ENCODE measurements at places on chromosomes 4 and X. TPM values are rescaled to one million over a fixed set of nuclear protein-coding genes. Genes with fewer than 3 reads are reported as not detected.

DNA sequence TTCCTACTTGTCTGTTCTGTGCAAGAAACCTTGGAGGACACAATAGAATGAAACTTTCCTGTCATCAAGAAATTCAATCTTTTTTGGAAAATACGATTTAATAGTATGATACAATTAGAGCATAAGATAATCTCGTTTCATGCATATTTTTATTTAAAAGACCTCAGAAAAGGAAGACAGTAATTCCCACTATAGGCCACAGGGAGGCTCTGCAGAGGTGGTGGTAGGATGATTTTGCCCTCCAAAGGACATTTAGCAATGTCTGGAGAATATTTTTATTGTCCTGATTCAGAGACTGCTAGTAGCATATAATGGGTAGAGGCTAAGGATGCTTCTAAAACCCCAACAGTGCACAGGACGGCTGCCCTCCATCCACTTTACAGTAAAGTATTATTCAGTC lies 68.7 kb downstream of the PAK3 start:
- no peak for DNase-seq

The SOX3 gene
- polyA plus RNA-seq: 0.04 TPM

DNA sequence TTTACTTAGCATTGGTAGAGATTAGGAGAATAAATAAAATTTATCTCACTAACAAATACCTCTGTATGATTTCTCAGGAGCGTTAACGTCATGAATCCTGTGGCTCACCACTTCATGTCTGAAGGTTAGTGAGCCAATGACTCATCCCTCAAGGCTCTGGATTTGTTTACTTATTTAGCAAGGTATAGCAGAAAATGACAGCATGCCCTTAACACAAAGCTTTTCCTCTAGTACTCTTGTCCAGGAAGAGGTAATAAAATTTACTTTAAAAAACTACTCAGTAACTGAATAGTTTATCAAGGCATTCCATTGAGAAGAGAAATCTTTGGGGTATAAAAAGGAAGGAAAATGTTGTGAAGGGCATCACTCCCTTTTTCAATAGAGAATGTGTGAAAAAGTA lies 823.8 kb downstream of the CCSER1 start:
- no peak for DNase-seq

The STBD1 gene
- polyA plus RNA-seq: 4.2 TPM

GRCh38 chr4:107509615-107510014 lies 210.4 kb downstream of the PAPSS1 start:
- DNase-seq: no peak

The EXOSC9 gene
- 19.6 TPM for polyA plus RNA-seq

GRCh38 chrX:49879656-49880277 lies 483 bp downstream of the USP27X start:
- DNase-seq: no peak

The N4BP2 gene
- 4.1 TPM for polyA plus RNA-seq

DNA sequence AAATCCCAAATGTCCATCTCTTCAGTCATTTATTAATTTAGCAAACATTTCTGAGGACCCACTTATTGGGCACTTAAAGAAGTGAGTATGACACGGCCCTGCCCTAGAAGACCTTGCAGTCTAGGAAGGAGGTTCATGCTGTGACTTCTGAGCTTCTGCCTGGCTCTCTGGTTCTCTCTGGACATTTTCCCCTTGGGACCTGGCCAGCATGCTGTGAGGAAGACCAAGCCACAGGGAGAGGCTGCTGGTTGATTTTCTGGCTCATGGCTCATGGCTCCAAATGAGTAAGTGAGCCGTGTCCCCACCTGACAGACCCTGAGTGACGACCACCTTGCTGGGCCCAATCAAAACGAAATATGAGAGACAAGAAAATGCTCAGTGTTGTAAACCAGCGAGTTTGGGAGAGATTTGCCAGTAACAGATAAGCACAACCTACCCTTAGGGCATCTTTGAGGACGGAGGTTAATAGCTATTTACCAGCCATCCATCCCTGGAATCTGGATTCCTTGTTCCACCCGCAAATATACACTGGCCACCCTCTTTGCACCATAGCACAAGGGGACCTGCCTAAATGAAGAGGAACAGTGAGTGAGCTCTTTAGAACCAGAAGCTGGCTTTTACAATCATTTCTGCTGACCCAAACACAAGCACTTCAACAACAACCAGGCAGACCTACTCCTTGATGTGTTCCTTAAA lies 876 bp downstream of the MPP1 start:
- DNase-seq: no peak

- DNase-seq: no peak
Measured at GRCh38 chr4:47128991-47129390, 97.6 kb downstream of the GABRB1 start.

The SAP30 gene
- polyA plus RNA-seq: 10.7 TPM

- no peak for DNase-seq
Measured at GRCh38 chr4:152351080-152351479, 184.8 kb downstream of the FBXW7 start.

- no peak for DNase-seq
Measured at GRCh38 chrX:147351644-147352043, 537.1 kb upstream of the CXorf51A start.

DNA sequence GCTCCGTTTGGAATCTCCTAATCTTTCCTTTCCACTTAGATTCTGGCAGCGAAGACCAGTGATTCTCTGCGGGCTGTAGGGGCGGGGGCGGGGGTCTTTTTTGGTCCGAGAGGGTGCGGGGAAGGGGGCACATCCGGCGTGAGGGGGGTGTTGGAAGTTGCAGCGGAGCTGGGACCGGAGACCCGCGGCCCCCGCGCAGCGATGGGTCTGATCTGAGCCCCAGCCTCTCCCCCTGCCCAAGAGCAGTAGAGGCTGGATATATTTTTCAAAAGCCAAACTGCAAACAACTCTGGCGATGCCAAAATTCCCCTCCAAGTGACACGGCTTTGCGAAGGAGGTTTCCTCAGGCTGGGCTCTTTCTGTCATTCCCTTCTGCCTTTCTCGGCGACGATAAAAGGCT lies 355 bp downstream of the GRID2 start:
- no peak for DNase-seq
